ENCODE measurements at places on chromosomes 1 and 21.

DNA sequence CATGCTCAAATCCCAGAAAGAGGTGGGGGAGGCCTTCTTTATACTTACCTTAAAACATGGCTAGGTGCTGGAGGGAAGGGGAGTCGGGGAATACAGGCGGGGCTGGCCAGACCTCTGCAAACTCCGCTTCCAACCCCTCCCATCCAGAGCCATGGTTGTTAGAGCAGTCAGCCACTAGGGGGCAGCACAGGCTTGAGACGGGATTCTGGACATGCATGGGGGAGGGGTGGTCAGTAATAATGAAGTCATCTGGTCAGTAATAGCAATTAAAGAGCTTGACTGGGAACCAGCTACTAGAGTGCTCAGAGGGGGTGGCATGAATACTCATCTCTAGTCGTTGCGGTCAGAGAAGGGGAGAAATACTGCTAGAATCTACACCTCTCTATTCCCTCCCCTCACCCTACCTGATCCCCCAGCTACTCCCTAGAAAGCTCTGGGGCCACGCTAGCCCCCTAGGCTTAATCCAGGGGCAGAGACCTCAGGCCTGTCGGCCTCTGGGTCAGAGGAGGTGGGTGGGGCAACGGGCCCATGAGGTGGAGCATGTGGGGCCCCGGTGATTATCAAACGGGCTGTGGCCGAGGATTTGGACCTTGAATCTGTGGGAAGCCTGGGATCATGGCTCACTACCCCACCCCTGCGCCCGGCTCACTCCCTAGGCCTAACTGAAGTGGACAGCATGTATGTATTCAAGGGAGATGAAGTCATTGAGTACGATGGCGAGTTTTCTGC lies 2.9 kb downstream of the CASQ1 start:
- DNase-seq = peak; percentile 86

- no peak for DNase-seq
Measured at GRCh38 chr1:247496581-247497285, 38.8 kb upstream of the OR2B11 start.

DNA sequence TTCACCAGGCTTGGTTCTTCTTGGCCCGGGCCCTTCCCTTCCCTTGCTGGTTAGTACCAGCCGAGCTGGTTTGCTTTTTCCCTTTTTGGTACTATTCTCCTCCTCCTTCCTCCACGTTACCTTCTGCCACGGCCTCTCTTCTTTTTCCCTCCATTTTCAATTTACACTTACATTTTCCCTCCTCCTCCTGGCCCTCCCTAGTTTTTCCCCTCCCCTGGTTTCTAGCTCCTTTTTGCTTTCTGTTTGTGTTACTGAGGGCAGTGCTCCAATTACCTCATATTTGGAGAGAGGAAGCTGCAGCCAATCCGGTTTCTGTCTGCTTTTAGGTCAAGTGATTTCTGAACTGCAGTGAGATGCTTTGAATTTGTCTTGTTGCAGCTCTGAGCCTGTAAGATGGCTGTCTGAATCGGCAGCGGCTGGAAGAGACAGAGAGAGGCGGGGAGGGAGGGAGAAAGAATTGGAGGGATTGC lies 63.7 kb downstream of the MACF1 start:
- DNase-seq = peak; percentile 95

- peak; percentile 69 for DNase-seq
Measured at GRCh38 chr1:177983482-177984135, 13.8 kb upstream of the SEC16B start.

- peak; percentile 83 for DNase-seq
Measured at GRCh38 chr1:41416552-41417334, 55.5 kb downstream of the FOXO6 start.

- DNase-seq = no peak
Measured at GRCh38 chr1:10852486-10852885, 56.0 kb upstream of the CASZ1 start.

DNA sequence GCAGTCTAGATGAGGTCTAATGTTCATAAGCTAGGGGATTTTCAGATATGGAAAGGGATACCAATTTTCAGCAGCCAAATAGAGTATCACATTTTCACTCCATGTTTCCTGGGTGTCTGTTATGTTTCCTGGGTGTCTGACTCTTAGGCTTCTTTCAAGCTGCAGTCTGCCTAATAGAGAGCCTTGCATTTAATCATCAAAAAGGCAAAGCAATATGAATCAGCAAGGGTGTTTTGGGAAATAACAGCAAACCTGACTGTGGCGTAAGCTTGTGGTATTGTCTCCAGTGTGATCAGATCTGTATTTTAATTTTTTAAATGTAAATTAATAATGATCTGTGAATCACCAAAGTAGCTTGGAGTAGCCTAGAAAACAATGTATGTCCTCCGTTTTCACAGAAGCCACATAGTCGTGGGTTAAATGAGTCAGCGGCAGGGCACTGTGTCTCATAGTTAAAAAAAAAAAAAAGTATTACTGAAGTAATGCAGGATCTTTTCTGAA lies 10.4 kb downstream of the LGALS8 start:
- DNase-seq = no peak

- DNase-seq = no peak
Measured at GRCh38 chr1:199856216-199856780, 171.2 kb upstream of the NR5A2 start.

DNA sequence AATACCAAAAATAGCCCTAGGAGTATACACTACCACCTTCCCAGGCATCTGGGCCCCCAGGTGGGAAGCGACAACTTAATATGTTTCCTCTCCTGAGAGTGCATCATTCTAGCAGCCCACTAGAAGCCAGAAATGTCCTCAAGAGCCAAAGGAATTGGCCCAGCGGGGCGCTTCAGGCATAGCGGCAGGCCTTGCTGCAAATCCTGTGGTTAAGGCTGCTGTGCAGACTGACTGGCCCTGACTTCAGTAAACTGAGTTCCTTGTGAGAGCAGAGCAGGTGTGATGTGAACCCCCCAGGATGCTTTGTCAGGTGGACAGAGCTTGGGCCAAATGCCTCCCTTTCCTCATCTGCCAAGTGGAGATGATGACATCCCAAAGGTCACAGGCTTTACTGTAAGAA lies 29.7 kb upstream of the LDLRAP1 start:
- DNase-seq = no peak

- peak; percentile 84 for DNase-seq
Measured at GRCh38 chr1:157992031-157992832, 1.2 kb upstream of the KIRREL1 start.

DNA sequence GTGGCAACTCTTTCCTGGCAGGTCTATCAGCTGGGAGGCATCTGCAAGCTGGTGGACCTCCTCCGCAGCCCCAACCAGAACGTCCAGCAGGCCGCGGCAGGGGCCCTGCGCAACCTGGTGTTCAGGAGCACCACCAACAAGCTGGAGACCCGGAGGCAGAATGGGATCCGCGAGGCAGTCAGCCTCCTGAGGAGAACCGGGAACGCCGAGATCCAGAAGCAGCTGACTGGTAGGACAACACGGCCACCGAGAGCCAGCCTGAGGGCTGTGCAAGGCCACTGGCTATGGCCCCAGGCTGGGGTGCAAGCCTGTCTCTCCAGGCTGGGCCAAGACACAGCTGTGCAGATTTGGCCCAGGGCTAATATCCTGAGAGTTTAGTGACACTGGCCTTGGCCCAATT lies 34.2 kb downstream of the PKP1 start:
- no peak for DNase-seq
